ENCODE measurements at places on chromosomes 13 and 19. TPM values are rescaled to one million over a fixed set of nuclear protein-coding genes. Genes with fewer than 3 reads are reported as not detected.

GRCh38 chr13:38981096-38981495, 9.5 kb downstream of the STOML3 start:
- no peaks in the 10 kb centered on the region for H3K27me3 ChIP-seq
- H3K36me3 ChIP-seq = no peaks in the 10 kb centered on the region
- H3K4me3 ChIP-seq = no peak overlapping the region
- peaks cover 16% of the 10 kb centered on the region for H3K4me1 ChIP-seq

CDKN2D gene
- total RNA-seq = 9.5 TPM

TMEM238 gene
- total RNA-seq = 0.71 TPM

GRCh38 chr13:96982672-96983071, 11.6 kb downstream of the OXGR1 start:
- H3K27ac ChIP-seq = no peak overlapping the region
- no peak for DNase-seq
- no peak overlapping the region for H3K4me3 ChIP-seq

AKAP8L gene
- 163 TPM for total RNA-seq

GRCh38 chr13:65330287-65330686, 1899.8 kb downstream of the PCDH9 start:
- DNase-seq = no peak
- H3K27me3 ChIP-seq = no peaks in the 10 kb centered on the region
- no peak overlapping the region for H3K4me3 ChIP-seq
- no peak overlapping the region for H3K27ac ChIP-seq

GRCh38 chr13:41365631-41366030, 54.6 kb downstream of the NAA16 start:
- no peaks in the 10 kb centered on the region for H3K4me1 ChIP-seq
- no peak overlapping the region for H3K4me3 ChIP-seq
- DNase-seq = no peak

FUT6 gene
- total RNA-seq = not detected

GRCh38 chr19:35628264-35628564, 622 bp upstream of the RBM42 start:
- DNase-seq = no peak
- peaks cover 15% of the 10 kb centered on the region for H3K4me1 ChIP-seq
- peak overlapping the region; percentile 54 for H3K27ac ChIP-seq
- no peaks in the 10 kb centered on the region for H3K27me3 ChIP-seq

AP1M2 gene
- not detected for total RNA-seq

- no peak overlapping the region for H3K27ac ChIP-seq
- DNase-seq = peak; percentile 33
- no peak overlapping the region for H3K4me3 ChIP-seq
These were observed 1.3 kb upstream of the CEACAM6 start for GRCh38 chr19:41753936-41754529.
